ENCODE measurements at places on chromosomes 13 and 19. TPM values are rescaled to one million over a fixed set of nuclear protein-coding genes. Genes with fewer than 3 reads are reported as not detected.

ALOX5AP gene
- 1.9 TPM for total RNA-seq

UBE2L5 gene
- not detected for total RNA-seq

GRCh38 chr19:50844296-50844935 lies 10.3 kb upstream of the KLK3 start:
- no peaks in the 10 kb centered on the region for H3K4me1 ChIP-seq
- no peaks in the 10 kb centered on the region for H3K36me3 ChIP-seq
- no peak overlapping the region for H3K27ac ChIP-seq
- H3K4me3 ChIP-seq = no peak overlapping the region
- peaks cover 15% of the 10 kb centered on the region for H3K27me3 ChIP-seq
- no peak for DNase-seq

- H3K27ac ChIP-seq = no peak overlapping the region
- no peak for DNase-seq
- no peaks in the 10 kb centered on the region for H3K4me1 ChIP-seq
- no peak overlapping the region for H3K4me3 ChIP-seq
- H3K27me3 ChIP-seq = peaks cover 12% of the 10 kb centered on the region
- H3K36me3 ChIP-seq = no peaks in the 10 kb centered on the region
Observed at GRCh38 chr19:3931041-3931440, 1.8 kb upstream of the NMRK2 start.

DNA sequence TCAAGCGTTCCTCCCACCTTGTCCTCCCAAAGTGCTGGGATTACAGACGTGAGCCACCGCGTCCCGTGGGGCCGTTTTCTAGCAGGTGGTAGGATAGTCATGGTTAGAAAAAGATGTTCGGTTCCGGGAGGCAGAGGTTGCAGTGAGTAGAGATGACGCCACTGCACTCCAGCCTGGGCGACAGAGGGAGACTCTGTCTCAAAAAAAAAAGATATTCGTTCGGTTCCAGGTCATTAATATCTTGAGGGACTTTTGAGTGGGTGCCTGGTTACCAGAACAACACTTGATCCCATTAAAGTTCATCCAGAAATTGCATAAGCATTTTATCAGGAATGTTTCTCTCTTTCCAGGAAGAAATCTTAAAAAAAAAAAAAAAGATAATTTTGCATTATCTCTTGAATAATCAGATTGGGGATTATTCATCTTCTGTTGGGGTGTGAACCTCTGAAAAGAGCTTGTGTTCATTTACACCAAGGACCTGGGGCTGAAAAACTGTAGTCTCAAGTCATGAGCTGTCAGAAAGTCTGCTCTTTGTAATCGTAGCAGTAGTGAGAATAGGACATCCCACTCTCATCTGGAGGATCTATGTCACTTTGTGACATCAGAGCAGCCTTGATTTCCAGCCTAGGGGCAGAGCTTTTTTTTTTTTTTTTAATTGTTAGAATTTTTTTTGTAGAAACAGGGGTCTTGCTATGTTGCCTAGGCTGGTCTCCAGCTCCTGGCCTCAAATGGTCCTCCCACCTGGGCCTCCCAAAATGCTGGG lies 1.0 kb upstream of the ETHE1 start:
- H3K36me3 ChIP-seq = no peaks in the 10 kb centered on the region
- H3K4me1 ChIP-seq = peaks cover 9% of the 10 kb centered on the region
- H3K27me3 ChIP-seq = peaks cover 5% of the 10 kb centered on the region

- peaks cover 1% of the 10 kb centered on the region for H3K27me3 ChIP-seq
- no peak overlapping the region for H3K4me3 ChIP-seq
- no peak overlapping the region for H3K27ac ChIP-seq
- H3K4me1 ChIP-seq = no peaks in the 10 kb centered on the region
Observed at GRCh38 chr13:53121919-53122318, 93.3 kb downstream of the OLFM4 start.

GRCh38 chr19:18204394-18205199 lies 755 bp upstream of the RAB3A start:
- peak; percentile 82 for DNase-seq
- H3K27me3 ChIP-seq = peaks cover 10% of the 10 kb centered on the region
- H3K4me3 ChIP-seq = peak overlapping the region; percentile 94
- H3K27ac ChIP-seq = peak overlapping the region; percentile 94

GRCh38 chr19:38744874-38745273 lies 600 bp upstream of the CAPN12 start:
- H3K4me3 ChIP-seq = no peak overlapping the region
- no peaks in the 10 kb centered on the region for H3K36me3 ChIP-seq
- peaks cover 4% of the 10 kb centered on the region for H3K27me3 ChIP-seq
- H3K4me1 ChIP-seq = no peaks in the 10 kb centered on the region
- H3K27ac ChIP-seq = no peak overlapping the region

- H3K36me3 ChIP-seq = no peaks in the 10 kb centered on the region
- H3K4me3 ChIP-seq = no peak overlapping the region
- no peaks in the 10 kb centered on the region for H3K4me1 ChIP-seq
- no peak overlapping the region for H3K27ac ChIP-seq
- H3K27me3 ChIP-seq = no peaks in the 10 kb centered on the region
Observed at GRCh38 chr13:93637852-93638251, 411.2 kb downstream of the GPC6 start.

- DNase-seq = no peak
- H3K36me3 ChIP-seq = no peaks in the 10 kb centered on the region
- H3K27me3 ChIP-seq = peaks cover 2% of the 10 kb centered on the region
- peak overlapping the region; percentile 72 for H3K27ac ChIP-seq
- peaks cover 16% of the 10 kb centered on the region for H3K4me1 ChIP-seq
Observed at GRCh38 chr13:29743201-29743786, 107.1 kb downstream of the UBL3 start.

- no peak for DNase-seq
- no peak overlapping the region for H3K27ac ChIP-seq
- H3K4me1 ChIP-seq = no peaks in the 10 kb centered on the region
- no peaks in the 10 kb centered on the region for H3K36me3 ChIP-seq
- H3K4me3 ChIP-seq = no peak overlapping the region
- no peaks in the 10 kb centered on the region for H3K27me3 ChIP-seq
Observed at GRCh38 chr13:90706631-90707030, 640.9 kb upstream of the MIR17HG start.

Measured in endothelial cell (in vitro differentiated cells).